Bronchial epithelial cell (primary cell): ENCODE measurements at places on chromosomes 16 and 17. TPM values are rescaled to one million over a fixed set of nuclear protein-coding genes. Genes with fewer than 3 reads are reported as not detected.

HAS3 gene
- 4.7 and 8.4 TPM in 2 replicates for total RNA-seq

GNG13 gene
- total RNA-seq, result not detected in 2 replicates

OR1F1 gene
- not detected in 2 replicates for total RNA-seq

TEKT1 gene
- not detected in 2 replicates for total RNA-seq

ZSCAN10 gene
- total RNA-seq, result not detected in 2 replicates

IL34 gene
- total RNA-seq, result 0.26 and 2.0 TPM in 2 replicates

KRT23 gene
- total RNA-seq, result 12.9 and 29.4 TPM in 2 replicates

C16orf89 gene
- not detected in 2 replicates for total RNA-seq

ASPHD1 gene
- 1.2 and 2.4 TPM in 2 replicates for total RNA-seq

CD300E gene
- total RNA-seq, result not detected in 2 replicates

DNA sequence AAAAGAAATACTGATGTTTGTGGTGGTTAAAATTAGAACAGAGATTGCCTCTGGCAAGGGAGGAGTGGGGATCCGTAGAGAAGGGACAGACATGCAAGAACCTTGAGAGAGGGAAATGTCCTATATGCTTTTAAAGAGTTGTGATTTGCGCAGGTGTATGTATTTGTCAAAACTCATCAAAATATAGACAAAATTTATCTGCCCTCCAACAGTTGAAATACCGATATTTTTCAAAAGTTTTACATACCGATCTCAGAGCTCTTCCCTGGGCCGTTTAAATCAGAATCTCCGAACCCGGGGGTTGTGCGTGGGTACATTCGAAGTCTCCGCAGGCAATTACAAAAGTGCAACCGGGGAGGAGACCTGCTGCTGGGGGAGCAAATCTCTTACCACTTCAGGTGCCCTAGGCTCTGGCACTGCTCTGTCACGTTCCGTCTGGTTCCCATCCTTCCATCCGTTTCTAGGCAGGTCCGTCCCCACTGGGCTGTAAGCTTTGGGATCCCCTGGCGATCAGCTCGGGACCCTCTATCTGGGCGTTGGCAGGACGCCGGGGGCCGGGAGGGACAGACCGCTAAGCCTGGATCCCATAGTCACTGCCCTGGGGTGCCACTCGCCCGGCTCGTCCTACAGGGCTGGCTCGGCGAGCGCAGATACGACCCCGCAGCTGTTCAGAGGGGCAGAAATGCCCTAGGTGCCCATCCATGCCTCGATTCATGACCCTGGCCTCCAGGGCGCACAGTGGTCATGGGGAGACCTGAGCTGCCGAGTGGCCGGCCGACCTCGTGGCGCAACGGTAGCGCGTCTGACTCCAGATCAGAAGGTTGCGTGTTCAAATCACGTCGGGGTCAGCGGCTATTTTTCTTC, 4.2 kb downstream of the BORCS6 start:
- peak; percentile 43 for DNase-seq

DNA sequence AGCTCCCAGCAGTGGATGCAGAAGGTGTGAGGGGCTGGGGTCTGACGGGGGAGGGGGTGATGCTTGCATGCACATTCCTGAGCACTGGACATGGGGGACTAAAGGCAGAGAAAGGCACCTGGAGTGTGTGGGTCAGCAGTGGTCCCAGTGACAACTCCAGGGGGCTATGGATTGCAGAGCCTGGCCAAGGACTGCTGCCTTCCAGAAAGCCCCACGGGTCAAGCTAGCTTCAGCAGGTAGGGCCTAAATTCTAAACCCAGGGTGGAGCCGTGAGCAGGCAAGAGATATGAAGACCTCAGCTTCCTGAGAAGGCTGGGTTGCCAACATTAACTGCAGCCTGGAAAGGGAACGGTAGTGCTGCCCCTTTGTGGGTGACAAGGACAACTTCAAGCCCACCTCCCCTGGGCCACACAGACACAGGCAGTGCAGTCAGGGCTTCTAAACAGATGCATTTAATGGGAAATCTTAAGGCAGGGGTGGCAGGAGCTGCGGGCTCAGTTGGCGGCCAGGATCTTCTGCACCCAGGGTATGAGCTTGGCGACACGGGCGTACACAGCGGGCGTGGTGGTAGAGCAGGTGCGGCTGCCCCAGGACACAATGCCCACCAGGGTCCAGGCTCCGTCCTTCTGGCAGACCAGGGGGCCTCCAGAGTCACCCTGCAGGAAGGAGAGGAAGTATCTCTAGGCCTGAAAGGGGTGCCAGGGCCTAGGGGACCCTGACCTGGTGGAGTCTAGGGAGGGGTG, 3.1 kb downstream of the CTRB2 start:
- DNase-seq, result no peak

DNA sequence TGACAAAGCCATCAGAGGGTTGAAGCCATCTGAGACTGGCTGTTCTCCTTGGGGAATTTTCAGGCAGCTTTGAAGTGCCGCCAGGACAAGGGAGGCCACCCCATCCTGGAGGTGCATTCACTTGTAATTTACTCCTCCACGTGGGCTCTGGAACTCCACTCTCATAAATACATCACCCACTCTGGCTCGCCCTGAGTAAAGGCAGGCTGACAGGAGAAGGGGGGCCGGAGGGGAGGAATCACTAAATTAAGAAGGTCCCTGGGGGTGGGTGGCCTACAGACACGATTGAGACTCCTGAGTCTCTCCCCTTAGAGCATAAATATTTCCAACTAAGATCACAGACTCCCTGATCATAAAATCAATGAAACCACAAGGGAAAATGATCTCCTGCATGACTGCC, 56.3 kb upstream of the HNF1B start:
- DNase-seq, result no peak

- peak; percentile 81 for DNase-seq
Measured at GRCh38 chr16:27374804-27375425, 27.1 kb upstream of the IL21R start.

DNA sequence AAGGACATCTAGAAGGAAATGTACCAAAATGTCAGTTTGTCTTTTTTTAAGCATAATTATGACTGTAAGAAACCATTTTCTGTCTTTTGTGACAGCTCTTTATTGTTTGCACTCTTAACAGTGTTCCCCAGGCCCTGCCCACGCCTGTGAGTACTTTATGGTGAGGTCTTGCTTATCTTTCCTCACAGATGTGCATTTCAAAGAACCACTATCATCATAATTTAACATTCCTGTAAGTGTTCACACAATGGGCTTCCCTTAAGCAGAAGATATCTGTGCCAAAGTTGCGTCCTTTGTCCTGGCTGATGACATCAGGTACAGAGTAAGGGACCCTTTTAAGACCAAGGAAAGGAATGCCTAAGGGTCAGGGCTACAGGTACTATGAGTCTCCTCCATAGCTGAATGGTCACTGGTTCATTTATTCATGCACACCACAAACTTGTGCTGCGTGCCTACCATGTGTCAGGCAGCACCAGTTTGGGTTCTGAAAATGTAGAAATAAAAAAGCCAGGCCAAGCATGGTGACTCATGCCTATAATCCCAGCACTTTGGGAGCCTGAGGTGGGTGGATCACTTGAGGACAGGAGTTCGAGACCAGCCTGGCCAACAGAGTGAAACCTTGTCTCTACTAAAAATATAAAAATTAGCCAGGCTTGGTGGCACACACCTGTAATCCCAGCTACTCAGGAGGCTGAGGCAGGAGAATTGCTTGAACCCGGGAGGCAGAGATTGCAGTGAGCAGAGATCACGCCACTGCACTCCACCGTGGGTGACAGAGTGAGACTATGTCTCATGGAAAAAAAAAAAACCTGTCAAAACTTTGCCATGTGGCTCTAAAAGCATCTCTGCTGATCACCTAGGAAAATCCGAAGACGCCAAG, 55.4 kb upstream of the NLK start:
- no peak for DNase-seq

DNA sequence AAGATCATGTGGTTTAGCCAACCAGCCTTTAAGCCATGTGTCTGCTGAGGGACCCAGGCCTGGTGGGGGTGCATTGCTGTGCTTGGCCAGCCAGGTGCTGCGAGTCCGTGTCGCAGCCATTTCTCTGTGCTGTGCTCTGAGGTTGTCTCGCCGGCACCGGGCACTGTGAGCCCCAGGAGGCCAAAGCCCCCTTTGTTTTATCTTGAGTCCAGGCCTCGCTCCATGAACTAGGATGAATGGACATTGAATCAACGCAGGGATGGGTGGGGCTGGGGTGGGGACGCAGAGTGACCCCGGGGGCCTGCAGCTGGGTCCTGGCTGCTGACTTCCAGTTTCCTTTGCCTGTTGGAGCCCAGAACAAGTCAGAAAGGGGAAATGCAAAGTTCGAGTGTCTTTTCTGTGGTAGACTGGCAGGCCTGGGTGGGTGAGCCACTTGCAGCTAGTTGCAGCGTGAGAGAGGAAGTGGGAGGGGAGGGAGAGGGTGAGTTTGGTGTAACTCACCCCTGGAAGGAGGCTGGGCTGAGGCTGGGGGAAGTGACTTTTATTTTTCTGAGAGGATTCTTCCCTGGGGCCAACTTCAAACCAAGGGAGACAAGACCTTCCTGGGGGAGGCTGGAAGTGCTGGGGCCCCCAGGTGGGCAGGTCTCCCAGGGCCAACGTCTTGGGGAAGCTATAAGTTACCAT, 324.7 kb downstream of the SEC14L1 start:
- DNase-seq, result peak; percentile 55

DNA sequence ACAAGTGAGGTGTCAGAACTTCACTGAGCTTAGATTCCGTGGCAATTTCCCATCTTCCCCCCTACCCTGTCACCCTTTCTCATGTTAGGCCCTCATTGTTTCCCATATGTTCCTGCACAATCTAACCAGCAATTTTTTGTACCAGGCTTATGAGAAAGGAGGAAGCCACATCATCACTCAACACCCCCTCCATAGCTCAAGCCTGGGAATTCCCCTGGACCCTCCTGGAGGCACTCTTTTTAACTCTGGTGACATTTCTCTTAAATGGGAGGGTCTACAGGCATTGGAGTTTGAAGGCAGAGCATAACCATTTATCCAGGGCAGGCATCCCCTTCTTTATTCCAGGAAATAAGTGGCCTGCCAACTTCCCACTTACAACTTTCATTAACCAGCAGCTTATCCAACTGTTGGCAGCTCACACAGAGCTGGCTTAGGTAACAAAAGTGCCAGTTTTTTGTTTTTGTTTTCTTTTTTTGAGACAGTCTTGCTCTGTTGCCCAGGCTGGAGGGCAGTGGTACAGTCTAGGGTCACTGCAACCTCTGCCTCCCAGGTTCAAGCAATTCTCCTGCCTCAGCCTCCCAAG, 10.4 kb upstream of the GLG1 start:
- no peak for DNase-seq

GRCh38 chr17:65885541-65886312, 306.2 kb downstream of the CEP112 start:
- DNase-seq, result peak; percentile 78

GRCh38 chr16:86232496-86232895, 277.8 kb upstream of the FOXF1 start:
- DNase-seq, result no peak

DNA sequence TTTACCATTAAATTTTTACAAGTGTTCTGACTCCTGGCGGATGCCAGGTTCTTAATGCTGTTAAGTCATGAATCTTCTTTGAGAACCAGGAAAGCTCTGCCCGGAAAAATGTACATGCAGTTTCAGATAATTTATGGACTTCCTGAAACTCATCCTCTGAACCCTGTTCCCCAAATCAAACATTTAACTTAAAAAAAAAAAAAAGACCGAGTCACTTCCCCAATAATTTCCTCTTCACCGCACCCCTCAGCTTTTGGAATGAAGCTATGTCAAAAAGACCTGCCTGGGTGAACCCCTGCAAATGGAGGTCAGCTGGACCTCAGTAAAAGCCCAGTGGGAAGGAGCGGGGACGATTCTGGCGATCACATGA, 15.0 kb downstream of the ZNF232 start:
- DNase-seq, result no peak

- DNase-seq, result no peak
Measured at GRCh38 chr17:59433586-59433985, 102.1 kb downstream of the YPEL2 start.

GRCh38 chr17:17570140-17570797, 21.2 kb downstream of the PEMT start:
- DNase-seq, result no peak

DNA sequence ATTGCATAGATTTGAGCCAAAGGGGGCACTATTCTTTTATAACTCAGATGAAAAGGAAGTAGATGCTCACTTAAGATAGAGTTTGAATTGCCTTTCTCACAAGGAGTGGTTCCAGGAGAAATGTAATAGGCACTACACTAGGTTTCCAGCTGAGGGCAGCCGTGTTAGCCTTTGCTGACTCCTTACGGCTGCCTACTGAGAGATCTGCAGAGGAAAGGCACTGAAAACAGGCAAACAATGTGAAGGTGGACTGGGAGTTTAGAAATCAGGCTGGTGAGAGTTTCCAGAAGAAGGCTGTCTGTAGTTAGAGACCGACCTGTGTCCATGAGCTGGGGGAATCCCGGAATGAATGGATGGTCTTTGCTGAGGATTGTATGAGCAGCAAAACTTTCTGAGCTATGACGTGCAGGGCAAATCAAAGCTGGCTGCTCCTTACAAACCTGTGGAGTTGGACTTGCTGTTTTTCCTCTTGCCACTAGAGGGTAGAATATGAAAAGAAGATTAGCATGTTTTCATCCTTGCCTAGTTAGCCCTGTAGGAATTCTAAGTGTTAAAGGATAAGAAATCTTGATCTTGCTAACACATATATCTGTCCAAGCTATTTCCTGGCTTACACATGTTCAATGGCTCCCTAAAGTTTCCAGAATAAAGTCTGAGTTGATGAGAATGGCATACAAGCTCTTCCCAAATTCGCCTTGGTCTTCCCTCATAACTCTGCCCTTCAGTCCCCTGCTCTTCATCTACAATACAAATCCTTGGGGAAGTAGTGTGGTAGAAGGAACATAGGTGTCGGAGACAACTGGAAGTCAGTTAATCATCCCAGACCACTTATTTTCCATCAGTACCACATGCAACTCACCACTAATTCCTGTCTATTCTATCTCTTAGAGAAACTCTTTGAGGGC, 20.1 kb upstream of the TAOK1 start:
- peak; percentile 83 for DNase-seq

DNA sequence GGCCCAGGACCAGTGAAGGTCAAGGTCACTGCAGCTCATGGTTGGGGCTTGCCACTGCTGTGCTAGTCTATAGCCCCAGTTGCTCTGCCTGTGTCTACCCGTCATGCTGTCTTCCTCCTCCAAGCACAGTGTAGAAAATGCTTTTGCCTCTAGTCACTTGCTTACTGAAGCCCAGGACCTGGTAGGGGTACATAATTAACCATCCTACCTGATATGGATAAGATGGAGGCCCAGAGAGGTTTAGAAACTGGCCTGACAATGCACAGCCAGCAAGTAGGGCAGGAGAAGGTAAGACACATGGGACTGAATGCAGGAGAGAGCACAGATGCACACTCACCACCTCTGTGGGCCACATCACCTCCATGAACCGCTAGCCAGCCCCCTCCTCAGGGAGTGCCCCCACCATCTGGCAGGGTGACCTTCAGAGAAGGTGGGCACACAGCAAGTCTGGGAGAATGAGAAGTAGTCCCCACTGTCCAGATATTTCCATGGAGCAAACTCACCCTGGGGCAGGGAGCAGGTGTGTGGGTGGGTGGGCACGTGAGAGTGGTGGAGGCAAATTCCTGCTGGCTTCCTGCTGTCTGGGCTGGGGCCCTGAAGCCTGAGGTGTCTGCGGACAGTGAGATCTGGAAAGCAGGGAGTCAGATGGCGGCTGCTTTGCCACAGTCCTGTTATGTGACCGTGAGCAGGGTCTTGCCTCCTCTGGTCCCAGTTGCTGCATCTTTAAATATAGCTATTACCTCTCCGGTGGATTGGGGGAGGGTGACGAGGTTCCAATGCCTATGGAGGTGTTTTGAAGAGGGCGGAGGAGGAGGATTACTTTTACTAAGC, 1.0 kb downstream of the CX3CL1 start:
- DNase-seq, result no peak
